Right lobe of liver (tissue), 6 donors: ENCODE measurements at places on chromosomes 2 and 18.

GRCh38 chr2:189191766-189192165 lies 12.2 kb upstream of the COL5A2 start:
- DNase-seq: no peak

GRCh38 chr2:11482473-11483035 lies 16.6 kb upstream of the E2F6 start:
- no peak for DNase-seq

- DNase-seq: no peak
These were observed 1.1 kb downstream of the SLC4A1AP start for GRCh38 chr2:27664622-27665363.

DNA sequence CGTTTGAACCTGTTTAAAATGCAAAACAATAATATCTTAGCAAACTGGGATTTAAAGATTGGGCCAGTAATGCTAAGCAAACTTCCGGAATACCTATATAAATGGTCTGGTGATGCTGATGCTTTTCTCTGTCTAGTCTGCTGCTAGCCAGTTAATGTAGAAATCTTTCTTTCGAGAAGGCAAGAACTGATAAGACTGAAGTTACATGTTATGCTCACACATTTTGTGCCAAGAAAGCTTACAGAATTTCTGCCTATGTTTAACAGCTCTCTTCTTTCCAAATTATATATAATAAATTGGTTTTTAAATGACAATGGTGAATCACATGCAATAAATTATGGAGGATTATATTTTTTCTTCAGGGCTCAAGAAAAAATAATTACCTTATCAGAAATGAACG lies 37.9 kb downstream of the GCA start:
- no peak for DNase-seq

DNA sequence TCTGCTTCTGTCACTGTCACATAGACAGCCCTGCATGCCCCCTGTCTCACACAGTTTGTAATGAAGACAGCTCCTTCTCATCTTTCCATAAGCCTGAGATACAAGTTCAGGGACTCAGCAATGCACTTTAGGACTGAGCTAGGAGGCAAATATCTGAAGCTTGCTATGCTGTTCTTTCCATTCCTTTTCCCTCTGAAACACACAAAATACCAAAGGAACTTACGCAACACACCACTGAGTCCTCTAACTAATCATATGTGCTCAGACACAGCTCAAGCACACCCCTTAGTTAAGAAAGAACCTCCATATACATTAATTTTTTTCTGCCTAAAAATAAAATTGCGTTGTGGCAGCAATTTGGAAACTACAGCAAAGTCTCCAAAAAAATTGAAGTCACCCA lies 17.9 kb downstream of the SERPINB8 start:
- no peak for DNase-seq

- no peak for DNase-seq
These were observed 52.5 kb downstream of the POMC start for GRCh38 chr2:25115902-25116301.

GRCh38 chr18:58970943-58971790 lies 106.5 kb downstream of the ZNF532 start:
- DNase-seq: no peak

GRCh38 chr2:207692206-207693065 lies 19.0 kb upstream of the CCNYL1 start:
- peak; percentile 61 for DNase-seq

DNA sequence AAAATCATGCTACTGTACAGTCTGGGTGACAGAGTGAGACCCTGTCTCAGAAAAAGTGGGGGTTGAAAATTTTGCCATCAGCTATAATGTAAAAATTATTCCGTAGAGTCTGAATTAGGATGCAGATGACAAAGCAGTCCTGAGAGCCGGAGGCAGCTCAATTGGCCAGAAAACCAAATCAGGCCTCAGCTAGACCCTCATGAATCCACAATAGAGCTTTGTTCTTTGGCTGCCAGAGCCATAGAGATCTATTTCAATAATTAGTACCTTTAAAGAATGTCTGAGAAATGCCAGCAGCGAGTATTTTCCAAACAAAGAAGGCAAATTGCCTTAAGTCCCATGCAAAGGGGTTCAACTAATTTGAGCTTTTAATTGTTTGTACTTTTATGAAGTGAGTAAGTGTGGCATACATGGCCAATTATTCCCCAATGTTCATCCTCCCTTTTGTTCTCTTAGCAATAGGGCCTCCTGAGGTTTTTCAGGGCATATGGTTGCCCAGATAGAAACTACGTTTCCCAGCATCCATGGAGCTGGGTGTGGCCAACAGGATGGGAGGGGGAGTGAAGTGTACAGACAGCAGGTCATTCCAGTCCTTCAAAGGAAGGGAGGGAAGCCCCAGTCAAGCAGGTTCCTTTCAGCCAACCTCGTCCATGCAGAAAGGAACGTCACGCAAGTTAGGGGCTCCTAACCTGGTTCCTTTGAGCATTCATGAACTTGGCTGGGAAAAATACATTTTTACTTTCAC lies 211.3 kb upstream of the APCDD1 start:
- no peak for DNase-seq

GRCh38 chr2:55518841-55519165 lies 715 bp upstream of the CFAP36 start:
- DNase-seq: no peak
